ENCODE measurements at places on chromosomes 4 and X. TPM values are rescaled to one million over a fixed set of nuclear protein-coding genes. Genes with fewer than 3 reads are reported as not detected.

DNA sequence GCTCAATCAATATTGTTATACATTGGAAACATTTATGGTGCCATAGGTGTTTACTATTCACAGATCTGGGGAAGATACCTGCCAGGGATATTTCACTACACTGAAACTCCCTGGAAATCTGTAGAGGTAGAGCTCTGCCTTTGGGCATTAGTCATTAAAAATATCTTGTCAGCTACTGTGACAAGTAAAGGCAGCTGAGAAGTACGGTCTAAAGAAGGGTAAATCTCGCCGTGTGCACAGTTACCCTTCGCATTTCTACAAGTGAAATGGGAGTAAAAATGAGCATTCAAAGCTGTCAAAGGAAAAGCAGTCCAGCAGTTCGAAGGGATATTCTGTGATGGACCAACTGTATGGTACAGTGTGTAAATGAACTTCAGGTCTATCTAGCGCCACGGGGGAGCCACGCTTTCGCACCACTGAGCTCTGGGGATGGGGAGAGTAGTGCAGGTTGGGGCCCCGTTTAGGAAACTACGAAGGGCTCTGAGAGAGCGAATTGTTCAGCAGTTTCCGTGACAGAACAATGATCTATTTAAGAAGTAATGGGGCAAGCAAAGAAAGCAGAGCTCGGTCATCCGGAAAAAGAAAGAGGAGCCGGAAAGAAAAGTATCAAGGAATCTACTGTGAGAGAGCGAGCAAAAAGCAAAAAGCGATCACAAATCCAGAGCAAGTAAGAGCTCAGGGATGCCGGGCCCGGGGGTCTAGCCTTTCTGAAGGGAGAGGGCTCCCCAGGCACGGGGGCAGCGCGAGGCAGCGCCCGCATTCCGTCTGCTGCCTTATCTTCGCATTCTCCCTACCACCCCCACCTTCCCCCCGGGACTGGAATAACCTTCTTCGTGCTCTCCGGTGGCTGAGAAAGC, 646 bp downstream of the TIGD4 start:
- DNase-seq, result peak; percentile 30

DNA sequence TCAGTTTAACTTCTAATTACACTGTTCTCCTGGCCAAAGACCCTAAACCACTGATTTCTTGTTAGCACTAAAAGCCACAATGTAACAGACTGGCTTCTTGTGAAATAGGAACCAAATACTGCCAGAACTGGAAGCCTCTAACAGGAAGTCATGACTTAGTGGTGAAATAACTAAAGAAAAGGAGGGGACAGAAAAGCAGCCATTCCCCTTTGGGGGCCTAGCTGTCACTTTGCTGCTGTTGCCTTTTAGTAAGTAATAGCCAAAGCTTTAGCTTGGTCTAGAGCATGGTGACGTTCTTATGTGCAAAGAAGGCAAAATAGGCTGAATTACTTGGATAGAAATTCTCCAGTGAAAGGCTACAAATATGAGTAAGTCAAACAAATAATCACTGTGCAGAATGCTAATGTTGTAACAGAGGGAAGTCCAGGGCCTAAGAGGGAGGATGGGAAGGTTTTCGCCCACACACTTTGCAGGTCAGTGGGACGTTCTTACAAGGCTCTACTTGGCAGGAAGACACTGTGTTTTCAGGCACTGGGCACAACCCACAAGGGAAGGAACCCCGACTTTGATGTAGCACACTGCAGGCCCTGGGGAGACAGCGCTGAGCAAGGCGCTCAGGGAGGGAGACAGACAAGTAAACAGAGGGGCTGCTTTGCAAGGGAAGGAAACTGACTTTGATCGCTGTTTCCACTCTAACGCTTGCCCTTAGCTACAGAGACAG, 16.7 kb downstream of the GAB3 start:
- peak; percentile 77 for DNase-seq

DNA sequence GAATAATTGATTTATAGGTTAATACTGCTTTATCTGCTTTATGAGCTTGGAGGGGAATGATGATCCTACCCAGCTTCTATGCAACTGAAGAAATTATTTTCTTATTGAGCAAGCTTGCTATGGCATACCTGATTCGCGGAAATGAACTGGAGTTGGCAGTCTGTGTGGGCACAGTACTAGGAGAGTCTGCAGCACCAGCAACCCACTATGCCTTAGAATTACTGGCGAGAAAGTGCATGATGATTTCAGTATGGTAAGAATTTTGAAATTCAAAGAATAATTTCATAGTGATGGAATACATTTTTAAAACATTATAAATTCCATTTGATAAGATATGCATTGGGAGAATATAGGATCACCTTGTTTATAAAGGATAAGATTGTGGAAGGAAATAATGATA, 32.3 kb downstream of the SPATA4 start:
- no peak for DNase-seq

Gene INTS12
- polyA plus RNA-seq, result 26.1 TPM
